ENCODE measurements at places on chromosomes 11 and 22.
A peak's percentile ranks its signal among the peaks of the same experiment; 100 is the strongest.

- DNase-seq, result peak; percentile 43
Observed at GRCh38 chr11:15145615-15146014, 30.9 kb downstream of the INSC start.

DNA sequence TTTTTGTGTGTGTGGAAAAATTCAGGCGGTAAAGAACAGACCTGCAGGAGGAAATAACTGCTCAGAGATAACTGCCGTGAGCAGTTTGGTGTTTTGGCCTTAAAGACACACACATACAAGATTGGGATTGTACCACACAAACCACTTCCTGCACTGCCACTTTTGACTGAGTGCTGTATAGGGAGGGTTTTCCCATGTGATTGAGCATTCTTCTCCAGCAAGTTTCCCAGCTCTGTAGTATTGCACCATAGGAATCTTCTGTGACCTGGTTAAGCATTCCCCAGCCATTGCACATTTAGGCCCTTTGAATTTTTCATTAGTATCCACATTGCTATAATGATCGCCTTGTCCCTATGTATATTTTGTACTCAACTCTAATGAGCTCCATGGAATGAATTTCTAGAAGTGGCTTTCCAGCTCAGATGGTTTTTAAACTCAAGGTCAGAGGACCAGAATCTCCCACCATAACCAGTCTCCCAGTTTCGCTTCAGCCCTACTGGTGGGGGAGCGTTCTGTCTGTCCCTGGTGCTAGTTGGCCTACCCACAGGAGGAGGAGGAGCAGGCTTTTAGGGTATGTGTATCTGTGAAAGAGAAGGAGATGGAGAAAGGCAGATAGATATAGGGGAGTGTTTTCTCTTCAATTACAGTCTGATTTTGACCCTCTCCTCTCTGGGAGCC, 9.3 kb downstream of the CD82 start:
- peak; percentile 72 for DNase-seq

DNA sequence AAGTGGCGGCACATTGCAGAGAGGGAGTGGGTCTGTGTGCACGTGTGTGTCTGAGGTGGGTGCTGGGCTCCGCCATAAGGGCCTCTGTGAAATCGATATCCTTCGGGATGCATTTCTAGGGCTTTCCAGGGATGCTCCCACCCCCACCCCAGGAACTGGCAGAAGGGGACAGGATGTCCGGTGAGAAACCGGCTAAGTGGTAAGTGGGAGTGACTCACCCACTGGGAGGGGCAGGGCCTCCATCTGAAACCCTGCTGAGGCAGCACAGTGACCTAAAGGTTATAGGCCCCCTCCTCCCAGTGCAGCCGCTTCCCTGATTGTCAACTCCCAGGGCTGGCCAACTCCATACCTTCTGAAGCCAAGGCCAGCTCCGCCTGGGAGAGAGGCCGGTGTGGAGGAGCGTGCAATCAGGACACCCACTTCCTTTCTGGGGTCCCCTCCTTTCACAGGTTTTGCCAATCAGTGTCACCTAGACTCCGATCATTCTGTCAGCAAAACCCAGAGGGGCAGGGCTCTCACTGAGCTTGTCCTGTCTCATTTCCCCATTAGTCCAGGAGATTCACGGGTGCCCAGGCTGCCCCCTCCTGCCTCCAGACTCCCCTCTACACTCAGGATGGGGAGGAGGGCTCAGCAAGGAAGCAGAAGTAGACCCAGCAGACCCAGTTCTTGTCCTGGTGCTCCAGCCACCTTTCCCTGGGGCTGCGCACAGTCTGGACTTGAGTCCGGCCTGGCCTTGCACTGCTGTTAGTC, 44.5 kb downstream of the NECTIN1 start:
- DNase-seq, result no peak

GRCh38 chr11:13970986-13971385, 8.5 kb downstream of the SPON1 start:
- DNase-seq, result no peak

GRCh38 chr22:38016182-38017151, 32.1 kb upstream of the SOX10 start:
- peak; percentile 14 for DNase-seq

DNA sequence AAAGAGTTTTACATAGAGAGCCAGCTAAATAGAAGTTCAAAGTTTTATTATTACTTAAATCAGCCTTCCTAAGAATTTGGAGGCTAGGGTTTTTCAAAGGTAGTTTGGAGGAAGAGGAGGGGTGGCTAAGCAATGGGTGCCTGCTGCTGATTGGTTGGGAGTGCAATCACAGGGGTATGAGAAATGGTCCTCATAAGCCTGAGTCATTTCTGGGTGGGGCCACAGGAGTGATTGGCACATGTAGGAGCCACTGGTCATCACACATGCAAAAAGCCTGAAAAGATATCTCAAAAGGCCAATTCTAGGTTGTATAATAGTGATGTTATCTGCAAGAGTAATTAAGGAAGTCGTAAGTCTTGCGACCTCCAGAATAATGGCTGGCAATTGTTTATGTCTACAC, 12.9 kb downstream of the OR51L1 start:
- no peak for DNase-seq

DNA sequence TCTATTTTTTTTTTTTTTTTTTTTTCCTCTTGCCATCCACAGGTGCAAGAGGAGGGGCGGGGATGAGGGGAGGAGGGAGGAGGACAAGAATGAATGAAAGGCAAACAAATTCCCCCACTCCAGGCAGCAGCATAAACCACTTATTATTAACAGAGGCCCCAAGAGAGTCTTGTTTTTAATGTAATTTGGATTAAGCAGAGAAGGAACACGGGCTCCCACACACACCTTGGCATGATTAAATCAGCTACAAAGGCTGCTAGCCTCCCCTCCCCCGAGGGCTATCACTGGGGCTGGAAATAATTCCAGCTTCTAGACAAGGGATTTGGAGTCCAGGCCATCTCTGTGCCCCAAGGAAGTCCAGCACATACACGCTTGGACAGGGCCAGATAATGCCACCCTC, 93.4 kb upstream of the DRD2 start:
- DNase-seq, result no peak

DNA sequence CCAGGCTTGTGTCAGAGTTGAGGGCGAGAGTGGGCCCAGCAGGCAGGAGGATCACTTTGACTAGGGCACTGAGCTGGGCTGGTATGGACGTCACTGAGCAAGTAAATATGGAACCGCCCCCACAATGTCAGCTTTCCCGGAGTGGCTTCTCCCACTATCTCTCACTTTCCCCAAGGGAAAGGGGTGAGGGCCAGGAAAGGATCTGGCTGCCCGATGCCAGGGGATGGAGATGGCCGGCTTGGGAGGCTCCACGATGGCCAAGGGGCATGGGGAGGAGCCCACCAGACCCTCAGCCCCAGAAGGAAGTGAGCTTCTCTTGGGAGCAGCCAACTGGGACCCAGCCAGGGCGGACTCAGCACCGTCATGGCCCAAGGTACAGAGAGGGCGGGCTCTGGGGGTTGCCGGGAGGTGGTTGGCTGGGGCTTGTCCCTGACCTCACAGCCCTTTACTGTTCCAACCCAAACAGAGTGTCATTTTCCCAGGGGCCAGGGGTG, 8.7 kb downstream of the PRDM11 start:
- no peak for DNase-seq

- no peak for DNase-seq
Observed at GRCh38 chr11:134532921-134533421, 120.9 kb upstream of the B3GAT1 start.

DNA sequence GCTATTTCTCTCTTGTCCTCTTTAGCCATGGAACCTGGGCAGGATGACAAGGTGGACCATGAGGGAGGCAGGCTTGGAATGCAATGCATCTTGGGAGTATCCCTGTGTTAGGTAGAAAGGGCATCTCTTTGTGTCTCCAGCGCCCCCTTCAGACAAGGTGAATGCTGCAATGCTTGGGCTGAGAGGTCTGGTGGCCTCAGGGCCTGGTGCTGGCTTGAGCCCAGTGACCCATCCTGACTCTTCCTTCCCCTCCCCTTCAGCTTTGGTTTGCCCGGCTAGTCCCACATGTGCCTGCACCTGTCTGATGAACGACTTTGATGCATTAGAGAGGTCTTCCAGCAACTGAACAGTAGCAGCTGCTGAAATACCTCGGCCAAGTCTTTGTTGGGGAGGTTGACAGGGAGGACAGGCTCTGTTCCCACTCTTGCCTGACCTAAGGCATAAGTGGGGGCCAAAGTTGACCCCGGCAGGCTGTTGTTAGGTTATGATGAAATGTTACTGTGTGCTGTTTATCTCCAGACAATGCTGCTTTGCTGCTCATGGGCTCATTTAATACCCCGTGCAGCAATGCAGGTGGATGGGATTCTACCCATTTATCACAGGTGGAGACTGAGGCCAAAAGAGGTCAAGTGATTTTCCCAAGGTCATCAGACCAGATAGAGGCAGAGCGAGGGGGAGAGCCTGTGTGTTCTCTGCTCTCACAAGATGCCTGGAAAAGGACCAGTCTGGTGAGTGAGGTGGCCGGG, 22.5 kb downstream of the MYO18B start:
- DNase-seq, result peak; percentile 2

- no peak for DNase-seq
Observed at GRCh38 chr11:32435511-32435941, at the start of gene WT1. Gene WT1 (minus strand): TSS chr11:32435539.

DNA sequence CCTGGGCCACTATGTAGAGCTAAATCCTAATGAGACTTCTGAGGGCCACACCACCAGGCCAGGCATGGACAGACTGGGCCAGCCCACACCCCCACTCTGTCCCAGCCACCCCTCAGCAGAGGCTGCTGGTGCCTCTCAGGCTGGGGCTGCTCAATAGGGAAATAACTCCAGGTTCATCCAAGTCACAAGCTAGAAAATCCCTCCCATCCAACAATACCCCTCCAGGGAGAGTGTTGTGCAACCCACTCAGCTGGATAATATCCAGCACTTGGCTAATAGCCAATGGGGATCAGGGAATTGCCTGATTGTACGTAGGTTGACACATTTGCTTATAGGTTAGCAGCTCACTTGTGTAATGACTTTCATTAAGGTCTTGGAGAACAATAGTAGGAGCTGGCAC, 64.1 kb upstream of the WNT11 start:
- DNase-seq, result no peak

GRCh38 chr11:118033443-118033842, 43.4 kb upstream of the TMPRSS4 start:
- DNase-seq, result no peak

GRCh38 chr11:111911563-111912401, at the start of gene CRYAB:
Gene CRYAB (minus strand): TSS chr11:111911770. CDS start chr11:111911724, 46 bp downstream.
- no peak for DNase-seq

- DNase-seq, result no peak
Observed at GRCh38 chr11:1744891-1745700, 5.3 kb downstream of the IFITM10 start.

- DNase-seq, result no peak
Observed at GRCh38 chr11:76193219-76193618, 13.1 kb downstream of the WNT11 start.

- no peak for DNase-seq
Observed at GRCh38 chr11:120707098-120707497, 195.6 kb downstream of the GRIK4 start.

DNA sequence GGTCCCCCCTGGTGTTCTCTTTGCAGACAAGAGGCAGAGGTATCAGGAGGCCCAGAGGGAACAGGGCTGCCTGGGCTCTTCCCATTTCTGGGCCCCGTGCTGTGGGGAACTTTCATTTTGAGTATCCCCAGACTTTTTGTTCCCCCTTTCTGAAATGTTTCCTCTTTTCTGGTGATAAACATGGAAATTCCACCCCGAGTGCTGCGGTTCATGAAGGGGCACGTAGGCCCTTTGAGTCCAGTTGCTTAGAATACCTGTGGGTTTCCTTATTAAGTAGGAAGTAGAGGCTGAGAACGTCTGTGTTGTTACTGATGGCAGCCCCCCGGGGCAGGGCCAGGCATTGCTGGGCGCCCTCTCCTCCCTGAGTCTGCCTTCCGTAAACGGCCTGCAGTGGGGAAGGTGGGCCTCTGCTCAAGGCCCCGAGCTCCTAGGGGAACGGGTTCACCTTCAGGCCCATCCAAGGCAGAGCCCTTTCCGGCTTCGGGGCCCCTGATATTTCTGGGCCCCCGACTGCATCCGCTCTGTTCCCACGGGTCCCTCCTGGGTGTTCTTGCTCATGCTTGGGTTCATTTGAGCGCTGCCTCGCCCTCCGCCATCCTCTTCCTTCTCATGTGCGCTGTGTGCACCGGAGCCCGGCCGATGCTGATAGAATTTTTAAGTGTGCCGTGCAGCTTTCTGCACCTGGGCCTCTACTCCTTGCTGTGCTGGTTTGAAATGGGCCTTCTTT, 12.0 kb downstream of the TBC1D22A start:
- DNase-seq, result peak; percentile 88

DNA sequence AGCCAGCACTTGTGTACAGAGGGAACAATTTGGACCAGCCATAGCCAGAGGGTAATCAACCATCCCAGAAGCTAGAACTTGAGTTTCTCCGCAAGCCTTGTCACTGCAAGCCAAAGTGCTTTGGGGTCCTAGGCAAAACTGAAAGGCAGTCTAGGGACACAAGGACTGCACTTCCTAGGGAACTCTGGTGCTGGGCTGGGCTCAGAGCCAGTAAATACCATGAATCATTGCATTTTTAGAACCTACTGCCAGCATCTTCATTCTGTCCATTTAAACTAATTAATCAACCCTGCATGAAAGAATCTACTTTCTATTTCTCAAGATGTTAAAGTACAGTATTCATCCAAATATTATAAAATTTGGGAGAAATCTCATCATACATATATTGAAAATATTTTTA, 20.0 kb downstream of the PATE3 start:
- DNase-seq, result no peak

GRCh38 chr11:13207665-13208594, 69.7 kb upstream of the BMAL1 start:
- peak; percentile 86 for DNase-seq

- no peak for DNase-seq
Observed at GRCh38 chr11:114162719-114163123, 103.2 kb downstream of the ZBTB16 start.

- DNase-seq, result no peak
Observed at GRCh38 chr22:24592058-24592850, 619 bp downstream of the LRRC75B start.

DNA sequence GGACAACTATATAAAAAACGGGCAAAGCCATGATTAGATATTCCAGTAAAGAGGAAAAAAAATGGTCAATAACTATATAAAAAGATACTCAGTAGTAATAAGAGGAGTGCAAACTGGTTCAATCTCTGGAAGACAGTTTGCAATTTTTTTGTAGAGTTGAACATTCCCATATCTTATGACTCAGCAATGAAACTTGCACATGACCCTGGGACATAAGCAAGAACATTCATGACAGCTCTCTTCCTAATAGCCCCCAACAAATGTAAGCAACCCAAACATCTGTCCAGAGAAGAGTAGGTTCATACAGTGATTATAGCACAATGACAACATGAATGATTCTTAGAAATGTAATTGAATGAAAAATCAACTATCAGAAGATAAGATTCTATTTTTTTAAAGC, 21.8 kb upstream of the CSF2RB start:
- peak; percentile 22 for DNase-seq

DNA sequence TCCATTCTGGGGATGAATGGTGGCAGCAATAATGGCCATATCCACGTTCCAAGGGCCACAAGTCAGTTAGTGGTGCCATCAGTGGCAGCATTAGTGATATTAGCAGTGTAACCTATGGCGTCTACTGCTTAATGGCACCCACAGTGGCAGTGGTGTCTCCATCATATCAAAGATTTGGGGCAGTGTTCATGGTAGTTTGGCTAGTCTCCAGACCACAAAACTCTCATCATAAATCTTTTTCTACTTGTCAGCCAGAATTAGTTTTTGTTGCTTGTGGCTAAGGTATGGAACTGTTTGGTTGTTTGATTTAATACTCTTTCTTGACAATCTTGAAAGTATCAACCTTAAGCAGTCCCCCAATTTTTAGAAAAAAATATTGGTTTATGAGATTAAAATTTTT, 45.1 kb upstream of the DEUP1 start:
- no peak for DNase-seq

Measured in suppressor macrophage (primary cell).